ENCODE measurements at places on chromosomes 4 and X.

- DNase-seq = no peak
Measured at GRCh38 chr4:150973626-150974251, 41.3 kb downstream of the LRBA start.

GRCh38 chr4:118322831-118323502 lies 29.8 kb downstream of the PRSS12 start:
- DNase-seq = no peak

- no peak for DNase-seq
Measured at GRCh38 chrX:115226929-115227328, 7.0 kb downstream of the LRCH2 start.

DNA sequence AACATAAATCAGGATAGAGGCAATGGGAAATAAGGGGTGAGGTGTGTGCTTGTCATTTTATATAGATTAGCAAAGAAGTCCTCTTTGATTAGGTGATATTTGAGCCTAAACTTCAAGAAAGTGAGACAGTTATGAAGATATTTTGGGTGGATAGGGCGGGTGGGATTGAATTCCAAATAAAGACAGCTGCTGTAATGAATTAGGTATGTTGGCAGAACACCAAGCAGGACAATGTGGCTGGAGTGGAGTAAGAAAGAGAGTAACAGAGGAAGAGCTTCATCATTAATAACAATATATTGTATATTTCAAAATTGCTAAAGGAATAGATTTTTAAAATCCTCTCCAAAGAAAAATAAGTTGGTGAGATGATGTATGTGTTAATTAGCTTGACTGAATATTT lies 91.0 kb upstream of the CENPE start:
- DNase-seq = no peak

- no peak for DNase-seq
Measured at GRCh38 chr4:16443504-16444088, 217.3 kb upstream of the TAPT1 start.

- no peak for DNase-seq
Measured at GRCh38 chr4:99966692-99967091, 16.6 kb upstream of the H2AZ1 start.

GRCh38 chr4:102733084-102733483 lies 27.7 kb downstream of the MANBA start:
- DNase-seq = no peak

DNA sequence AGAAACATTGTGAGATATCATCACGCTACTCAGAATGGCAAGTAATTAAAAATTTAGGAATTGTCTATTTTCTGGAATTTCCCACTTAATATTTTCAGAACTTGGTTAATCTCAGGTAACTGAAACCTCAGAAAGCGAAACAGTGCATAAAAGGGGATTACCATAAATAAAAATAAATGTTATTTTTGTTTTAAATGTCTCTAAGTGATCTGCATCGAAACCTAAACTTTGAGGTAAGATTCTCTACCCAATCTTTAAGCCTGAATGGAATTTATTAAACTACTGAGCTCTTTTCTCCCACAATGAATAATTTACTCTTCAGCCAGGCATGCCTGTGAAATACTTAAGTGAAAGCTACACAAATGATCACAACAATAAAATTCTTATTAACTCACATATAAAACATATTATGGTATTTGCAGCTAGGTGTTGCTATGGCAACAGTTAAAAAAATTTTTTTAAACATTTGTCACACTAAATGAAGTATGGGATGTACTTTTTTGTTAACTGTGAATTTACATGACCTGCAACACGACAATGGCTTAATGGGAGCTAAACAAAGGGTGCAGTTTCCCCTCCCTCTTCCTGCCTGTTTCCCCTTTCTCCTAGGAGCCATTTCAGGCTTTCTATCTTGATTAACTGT lies 220.2 kb upstream of the PRPS2 start:
- DNase-seq = no peak
